Hippocampal formation (tissue), 2 donors: ENCODE measurements at places on chromosomes 2 and 18.
A peak's percentile ranks its signal among the peaks of the same experiment; 100 is the strongest.

- no peak for DNase-seq
These were observed 45.8 kb downstream of the NEMP2 start for GRCh38 chr2:190488516-190489233.

DNA sequence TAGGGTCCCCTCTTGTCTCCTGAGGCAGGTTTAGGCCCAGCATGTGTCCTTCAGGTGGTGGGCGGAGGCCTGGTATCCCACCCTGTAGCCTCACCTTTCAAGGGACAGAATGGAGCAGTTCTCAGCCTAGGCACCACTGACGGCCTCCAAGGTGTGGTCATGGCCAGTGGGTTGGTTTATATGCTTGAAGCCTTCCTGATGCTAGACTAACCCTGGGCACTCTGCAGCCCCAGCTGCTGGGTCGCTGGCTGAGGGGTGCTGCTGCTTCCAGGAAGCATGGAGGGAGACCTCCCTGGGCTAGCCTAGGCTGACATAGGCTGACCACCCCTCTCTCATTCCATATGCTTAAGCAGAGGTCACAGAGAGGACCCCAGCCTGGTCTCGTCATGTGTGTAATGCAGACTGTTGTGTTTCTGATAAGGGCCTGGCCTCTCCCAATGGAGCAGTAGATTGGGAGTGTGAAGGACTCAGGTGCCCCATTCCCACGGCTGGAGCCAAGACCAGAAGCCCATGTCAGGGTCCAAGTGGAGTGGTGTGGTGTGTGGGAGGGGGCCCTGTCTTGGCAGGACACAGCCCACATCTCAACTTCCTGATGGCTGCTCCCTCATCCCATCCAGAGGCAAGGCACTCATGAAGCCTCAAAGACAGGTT is 206.6 kb downstream of the DYSF start:
- no peak for DNase-seq

GRCh38 chr2:33304032-33304864 is 172.2 kb upstream of the RASGRP3 start:
- DNase-seq: no peak

- DNase-seq: peak; percentile 32
These were observed 949.3 kb downstream of the BCL11A start for GRCh38 chr2:59604123-59604522.

DNA sequence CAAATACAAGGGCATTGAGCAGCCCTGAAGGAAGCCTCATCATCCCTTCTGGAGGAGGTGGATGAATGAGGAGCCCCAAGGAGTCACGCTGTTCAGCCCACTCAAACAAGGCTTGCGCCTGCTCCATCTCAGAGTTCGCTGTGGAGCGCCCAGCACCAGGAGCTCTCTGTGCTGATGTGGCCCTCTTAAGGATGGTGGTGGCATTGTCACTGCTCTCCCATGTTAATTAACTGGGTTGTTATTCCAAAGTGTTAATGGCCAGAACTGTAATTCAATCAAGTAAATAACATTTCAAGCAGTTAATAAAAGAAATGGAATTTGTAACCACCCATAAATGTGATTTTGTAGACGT is 726.0 kb upstream of the RAB6C start:
- DNase-seq: peak; percentile 6

- no peak for DNase-seq
These were observed 8.6 kb upstream of the TMEM163 start for GRCh38 chr2:134727385-134727784.

GRCh38 chr2:106596844-106597243 is 109.7 kb downstream of the CD8B2 start:
- DNase-seq: no peak

DNA sequence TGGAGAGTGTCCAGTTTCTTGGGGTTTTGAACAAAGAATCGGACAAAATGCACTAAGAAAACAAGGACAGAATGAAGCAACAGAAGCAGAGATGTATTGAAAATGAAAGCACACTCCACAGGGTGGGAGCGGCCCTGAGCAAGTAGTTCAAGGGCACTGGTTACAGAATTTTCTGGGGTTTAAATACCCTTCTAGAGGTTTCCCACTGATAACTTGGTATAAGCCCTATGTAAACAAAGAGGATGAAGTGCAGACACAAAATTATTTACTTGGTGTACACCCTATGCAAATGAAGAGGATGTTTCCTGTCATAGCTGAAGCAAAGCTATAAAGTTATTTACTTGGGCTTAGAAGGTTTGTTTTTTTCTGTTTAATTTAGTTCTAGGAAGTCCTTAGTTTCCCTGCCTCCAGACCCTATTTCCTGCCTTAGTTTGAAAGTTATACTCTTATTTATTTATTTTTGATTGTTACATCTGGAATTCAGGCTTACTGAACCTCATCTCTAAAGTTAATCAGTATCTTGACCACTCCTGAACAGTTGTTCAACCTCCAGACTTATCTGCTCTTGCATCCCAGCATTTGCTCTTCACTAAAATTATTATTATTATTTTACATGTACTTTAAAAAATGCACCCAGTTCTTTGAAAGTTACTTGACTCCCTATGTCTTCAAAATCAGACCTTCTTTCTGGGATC is 193.5 kb downstream of the SPP2 start:
- no peak for DNase-seq

DNA sequence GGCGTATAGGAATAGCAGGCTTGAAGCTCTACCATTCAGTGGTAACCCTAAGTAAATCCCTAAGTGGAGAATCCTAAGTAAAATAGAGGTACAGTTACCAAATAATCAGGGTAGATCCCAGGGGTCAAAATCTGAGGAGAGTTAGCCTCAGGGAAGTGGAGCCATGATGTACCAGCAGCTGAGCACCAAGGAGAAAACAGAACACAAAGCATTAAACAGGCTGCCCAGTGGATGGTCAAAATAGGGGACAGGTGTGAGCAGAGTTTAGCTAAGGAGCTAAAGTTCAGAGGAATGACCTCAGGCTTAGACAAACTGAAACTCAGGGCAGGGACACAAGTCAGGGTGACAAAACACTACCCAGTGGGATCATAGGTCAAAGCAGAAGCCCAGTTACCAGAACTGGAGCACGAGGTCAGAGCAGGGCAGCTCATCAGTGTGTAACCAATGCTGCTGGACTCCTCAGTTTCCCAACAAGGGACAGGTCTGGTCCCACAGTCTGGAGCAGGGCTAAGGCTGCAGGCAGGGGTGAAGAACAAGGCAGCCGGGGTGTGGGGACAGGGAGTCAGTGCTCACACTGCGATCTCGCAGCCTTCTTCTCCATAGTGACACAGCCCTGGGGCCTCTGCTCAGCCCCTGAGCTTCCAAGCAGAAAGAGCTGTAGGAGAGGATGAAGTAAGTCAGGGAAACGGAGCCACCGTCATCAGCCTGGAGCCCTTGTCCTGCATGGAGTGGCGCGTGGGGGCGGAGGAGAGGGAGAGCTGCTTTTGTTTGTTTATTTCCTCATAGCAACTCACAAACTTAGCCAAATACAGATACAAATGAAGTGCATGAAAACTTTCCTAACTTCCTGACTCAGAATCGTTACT is 264.0 kb downstream of the MREG start:
- no peak for DNase-seq

- DNase-seq: no peak
These were observed 433.0 kb upstream of the CHAC2 start for GRCh38 chr2:53334610-53335009.

- DNase-seq: no peak
These were observed 185.5 kb upstream of the NRP2 start for GRCh38 chr2:205496772-205497171.

DNA sequence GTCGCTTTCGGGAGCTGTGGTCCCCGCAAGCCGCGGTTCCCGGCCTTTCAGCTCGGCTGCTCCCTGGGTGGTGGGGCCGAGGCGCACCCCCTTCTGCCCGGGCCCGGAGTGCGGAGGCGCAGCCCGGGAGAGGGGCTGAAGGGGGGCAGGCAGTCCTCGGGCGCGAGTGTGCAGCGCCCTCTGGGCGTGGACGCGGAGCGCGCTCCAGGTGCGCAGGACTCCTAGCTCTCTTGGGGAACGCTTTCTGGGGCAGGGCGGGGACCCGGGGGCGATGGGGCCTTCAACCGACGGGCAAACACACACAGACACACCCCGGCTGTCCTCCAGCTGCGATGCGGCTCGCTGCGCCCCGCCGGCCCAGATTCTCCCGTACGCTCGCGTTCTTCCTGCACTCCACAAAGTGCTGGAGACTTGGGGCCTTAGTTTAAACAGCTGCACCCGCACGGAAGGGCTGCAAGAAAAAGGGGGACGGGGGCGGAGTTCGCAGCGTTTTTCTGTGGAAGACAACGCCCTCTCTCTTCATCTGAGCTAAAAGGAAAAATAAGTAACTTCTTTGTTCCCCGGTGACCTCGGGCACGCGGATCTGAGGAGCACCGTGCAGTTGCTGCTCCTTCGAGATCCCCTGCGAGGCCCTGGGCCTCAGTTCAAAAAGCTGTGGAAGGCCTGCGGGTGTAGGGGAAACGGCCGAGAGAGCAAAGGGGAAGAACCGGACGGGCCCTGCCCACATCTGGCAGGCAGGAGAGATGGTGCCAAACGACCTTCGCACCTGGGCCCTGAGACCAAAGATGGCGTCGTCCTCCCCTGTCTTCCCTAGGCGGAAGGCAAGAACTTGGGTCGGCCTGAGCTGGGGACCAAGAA is 593 bp upstream of the SDC1 start:
- peak; percentile 16 for DNase-seq

DNA sequence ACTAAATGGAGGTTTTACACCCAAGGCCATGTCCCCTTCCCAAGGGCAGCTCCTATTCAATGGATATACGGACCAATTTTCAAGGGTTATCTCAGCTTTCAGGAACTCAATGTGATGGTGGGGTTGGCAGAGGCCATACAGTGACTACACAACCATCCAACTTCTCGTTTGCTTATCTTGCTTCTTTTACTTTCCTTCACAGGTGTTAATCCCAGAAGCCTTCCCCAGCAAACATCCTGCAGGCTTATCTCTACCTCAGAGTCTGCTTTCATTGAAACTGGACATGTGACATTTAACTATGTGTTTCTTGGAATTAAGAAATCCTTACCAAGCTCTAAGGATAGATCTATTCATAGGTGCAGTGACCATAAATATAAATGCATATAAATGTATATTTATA is 443.8 kb upstream of the CDH20 start:
- no peak for DNase-seq

DNA sequence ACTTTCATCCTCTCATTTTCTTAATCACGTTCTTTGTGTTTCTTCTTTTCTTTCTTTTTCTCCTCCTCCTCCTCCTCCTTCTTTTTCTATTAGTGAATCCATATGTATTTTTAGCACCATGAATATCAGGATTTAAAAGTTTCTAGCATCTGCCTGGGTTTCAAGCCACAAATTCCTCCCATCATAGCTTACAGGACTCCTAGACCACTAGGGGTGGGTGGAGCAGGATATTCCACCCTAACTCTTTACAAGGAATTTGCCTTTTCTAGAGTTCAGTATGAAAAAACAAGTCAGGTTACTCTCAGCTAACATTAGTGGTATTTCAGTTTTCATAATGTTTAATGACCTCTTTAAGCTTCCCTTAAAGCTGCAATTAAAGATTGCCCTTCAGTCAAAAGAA is 19.1 kb upstream of the LRRTM1 start:
- DNase-seq: no peak

GRCh38 chr2:70977605-70978205 is 725 bp upstream of the ANKRD53 start:
- DNase-seq: no peak

- DNase-seq: no peak
These were observed 300.8 kb downstream of the NDUFA10 start for GRCh38 chr2:239724194-239724849.

DNA sequence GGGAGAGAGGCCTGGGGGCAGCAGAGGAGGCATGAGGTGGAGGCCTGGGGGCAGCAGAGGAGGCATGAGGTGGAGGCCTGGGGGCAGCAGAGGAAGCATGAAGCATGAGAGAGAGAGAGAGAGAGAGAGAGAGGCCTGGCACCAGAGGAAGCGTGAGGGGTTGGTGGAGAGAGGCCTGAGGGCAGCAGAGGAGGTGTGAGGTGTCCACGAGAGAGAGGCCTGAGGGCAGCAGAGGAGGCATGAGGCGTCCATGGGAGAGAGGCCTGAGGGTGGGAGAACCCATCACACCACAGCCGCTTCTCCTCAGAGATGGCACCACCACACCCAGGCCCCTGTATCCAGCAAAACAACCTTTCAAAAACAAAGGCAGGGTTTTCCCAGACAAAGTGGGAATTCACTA is 55.7 kb upstream of the KCNG2 start:
- no peak for DNase-seq

DNA sequence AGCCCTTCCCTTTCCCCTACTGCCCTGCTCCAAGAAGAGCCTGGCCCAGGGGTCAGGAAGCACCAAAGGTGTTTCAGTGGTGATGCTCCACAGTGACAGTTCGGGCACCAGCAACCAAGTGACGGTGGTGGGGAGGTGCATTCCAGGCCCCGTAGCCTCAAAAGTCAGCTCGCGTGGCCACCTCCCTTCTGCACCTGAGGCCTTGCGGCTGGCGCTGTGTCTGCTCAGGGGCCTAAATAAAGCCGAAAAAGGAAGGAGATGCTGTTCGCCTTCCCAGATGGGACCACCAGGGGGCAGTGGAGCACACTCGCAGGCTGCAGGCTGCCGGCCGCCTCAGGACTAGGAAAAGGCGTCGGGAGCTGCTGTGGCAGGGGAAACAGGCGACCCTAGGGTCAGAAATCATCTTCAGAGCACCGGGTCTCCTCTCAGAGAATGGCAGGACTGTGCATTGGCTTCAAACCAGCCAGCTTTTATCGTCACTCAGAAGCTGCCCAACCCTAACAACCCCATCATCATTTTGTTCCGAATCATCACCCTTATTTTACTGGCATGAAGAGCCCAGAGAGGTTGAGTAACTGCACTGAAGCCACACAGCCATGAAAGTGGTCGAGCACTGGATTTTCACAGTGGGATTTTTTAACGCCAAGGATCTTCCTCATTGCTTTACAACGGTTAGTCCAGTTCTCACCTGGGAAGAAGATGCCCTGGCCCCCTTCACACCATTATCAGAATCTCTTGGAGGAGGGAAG is 213.0 kb upstream of the CELF4 start:
- peak; percentile 61 for DNase-seq

DNA sequence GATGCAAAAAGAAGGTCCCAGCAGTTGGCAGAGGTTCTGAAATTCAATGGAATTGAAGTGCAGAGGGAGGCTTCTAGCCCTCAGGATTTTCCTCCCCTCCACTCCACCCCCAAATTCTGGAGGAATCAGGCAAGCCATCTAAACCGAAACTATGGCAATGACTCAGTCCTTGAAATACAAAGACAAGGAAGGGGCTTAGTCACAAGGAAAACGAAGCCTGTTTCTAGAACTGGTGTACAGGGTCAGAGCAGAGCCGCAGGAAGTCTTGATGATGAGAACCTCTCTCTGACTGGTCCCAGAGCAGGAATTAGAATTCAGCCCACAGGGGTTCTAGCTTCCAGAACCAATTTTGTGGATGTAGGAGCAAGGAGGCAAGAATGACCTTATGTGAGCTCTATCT is 111.7 kb upstream of the SCN1A start:
- no peak for DNase-seq

DNA sequence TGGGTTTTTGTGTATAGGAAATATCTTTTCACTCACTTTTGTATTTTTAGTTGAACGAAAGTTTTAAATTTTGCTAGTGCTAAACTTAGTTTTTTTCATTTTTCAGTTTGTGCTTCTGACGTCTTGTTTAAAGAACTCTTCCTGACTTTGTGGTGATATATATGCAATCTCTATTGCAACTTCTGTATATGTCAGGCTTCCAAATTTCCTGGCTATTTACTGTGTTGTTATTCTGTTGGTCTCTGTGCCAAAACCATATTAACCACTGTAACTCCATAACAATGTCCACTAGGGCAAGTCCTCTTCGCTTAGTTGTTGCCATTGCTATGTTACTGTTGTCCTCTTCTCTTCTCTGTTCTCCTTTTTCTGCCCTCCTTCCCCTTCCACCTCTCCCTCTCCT is 3.2 kb upstream of the EHD3 start:
- no peak for DNase-seq

GRCh38 chr18:22185771-22186386 is 16.5 kb downstream of the GATA6 start:
- DNase-seq: no peak

GRCh38 chr2:204321910-204322751 is 223.1 kb upstream of the PARD3B start:
- no peak for DNase-seq
